Stimulated activated CD4-positive, alpha-beta T cell treated with anti-CD3 and anti-CD28 coated beads, Interleukin-1b, Interleukin-23, amount 100 ng/mL, for 1 hour (primary cell): ENCODE measurements at places on chromosomes 11 and 22.

DNA sequence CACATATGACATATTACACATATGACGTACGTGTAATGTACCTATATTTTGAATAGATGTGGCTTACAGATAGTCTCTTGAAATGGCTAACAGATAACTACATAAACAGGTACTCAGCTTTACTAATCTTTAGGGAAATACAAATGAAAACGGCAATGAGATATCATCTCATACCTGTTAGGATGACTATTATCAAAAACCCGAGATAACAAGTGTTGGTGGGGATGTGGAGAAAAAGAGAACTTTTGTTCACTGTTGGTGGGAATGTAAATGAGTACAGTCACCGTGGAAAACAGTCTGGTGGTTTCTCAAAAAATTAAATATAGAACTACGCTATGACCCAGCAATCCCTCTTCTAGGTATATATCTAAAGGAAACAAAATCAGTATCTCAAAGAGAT, 247.6 kb downstream of the ETS1 start:
- DNase-seq: no peak

GRCh38 chr11:35598254-35599125, 19.8 kb upstream of the FJX1 start:
- DNase-seq: no peak

GRCh38 chr11:26276798-26277424, 55.0 kb upstream of the ANO3 start:
- no peak for DNase-seq

GRCh38 chr11:15635521-15635920, 520.8 kb downstream of the INSC start:
- DNase-seq: no peak

- no peak for DNase-seq
Measured at GRCh38 chr11:65911682-65912568, 6.9 kb downstream of the C11orf68 start.

GRCh38 chr11:65036931-65037330, 4.1 kb upstream of the SAC3D1 start:
- DNase-seq: no peak

GRCh38 chr11:107457205-107457557, 444 bp downstream of the CWF19L2 start:
- no peak for DNase-seq

DNA sequence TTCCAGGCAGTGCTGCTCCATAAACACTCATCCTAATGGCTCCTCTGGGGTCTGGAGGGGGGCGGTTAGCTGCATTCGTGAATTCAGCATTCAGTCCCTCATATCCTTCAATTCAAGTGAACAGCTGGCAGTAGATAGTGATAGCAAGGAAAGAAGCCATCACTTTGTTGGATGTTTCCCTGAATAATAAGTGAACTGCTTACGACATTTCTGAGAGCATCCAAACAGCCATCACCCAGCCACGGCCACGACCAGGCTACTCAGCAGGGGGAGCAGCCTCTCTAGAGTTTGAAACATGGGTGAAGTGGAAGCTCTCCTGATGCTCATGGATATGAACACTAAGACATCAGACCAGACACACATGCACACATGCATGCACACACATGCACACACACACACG, 163.6 kb downstream of the NTM start:
- DNase-seq: no peak

DNA sequence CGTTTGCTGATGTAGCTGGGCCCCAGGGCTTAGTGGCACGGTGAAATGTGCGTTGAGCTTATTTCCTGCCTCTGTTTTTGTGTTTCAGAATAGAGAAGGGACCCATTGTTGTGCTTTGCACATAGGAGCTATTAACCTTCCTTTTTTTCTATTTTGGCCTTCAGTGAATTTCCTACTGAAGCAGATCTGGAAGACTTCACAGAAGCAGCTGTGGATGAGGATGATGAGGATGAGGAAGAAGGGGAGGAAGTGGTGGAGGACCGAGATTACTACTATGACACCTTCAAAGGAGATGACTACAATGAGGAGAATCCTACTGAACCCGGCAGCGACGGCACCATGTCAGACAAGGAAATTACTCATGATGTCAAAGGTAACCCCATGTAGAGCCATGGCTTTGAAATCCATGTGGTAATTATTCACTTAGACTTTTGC, 37.4 kb upstream of the ST14 start:
- DNase-seq: no peak

DNA sequence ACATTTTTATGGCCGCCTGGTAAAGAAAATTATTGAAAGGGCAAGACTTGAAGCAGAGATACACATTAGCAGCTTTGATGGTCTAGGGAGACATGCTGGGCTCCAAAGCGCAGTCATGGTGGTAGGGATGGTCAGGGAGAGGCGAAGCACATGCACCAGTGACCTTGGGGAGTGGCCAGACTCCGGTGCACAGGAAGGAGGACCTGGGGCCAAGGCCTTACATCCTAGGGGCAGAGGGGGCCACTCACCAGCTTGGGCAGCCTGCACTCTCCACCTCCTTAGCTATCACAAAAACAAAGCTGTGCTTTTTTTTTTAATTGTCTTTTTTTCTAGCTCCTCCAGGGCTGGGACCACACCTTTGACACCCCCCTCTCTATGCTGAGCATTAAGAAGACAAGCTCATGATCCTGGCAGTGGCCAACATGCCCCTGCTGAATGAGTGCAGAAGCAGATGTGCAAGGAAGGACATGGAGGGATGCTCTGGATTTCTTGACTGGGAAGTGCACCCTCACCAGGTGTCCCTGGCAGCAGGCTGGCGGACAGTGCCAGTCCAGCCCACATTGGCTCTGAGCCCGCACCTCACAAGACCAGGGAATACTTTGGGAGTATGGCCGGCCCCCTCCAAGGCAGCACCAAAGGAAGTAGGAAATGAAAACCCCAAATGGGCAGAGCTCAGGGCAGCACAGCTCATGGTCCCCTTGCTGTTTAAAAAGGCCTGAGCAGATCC, 619.9 kb downstream of the TBC1D22A start:
- no peak for DNase-seq

GRCh38 chr11:1569251-1569780, 2.8 kb downstream of the DUSP8 start:
- no peak for DNase-seq

- DNase-seq: peak; percentile 47
Measured at GRCh38 chr11:111422494-111423249, 43.6 kb upstream of the POU2AF1 start.

DNA sequence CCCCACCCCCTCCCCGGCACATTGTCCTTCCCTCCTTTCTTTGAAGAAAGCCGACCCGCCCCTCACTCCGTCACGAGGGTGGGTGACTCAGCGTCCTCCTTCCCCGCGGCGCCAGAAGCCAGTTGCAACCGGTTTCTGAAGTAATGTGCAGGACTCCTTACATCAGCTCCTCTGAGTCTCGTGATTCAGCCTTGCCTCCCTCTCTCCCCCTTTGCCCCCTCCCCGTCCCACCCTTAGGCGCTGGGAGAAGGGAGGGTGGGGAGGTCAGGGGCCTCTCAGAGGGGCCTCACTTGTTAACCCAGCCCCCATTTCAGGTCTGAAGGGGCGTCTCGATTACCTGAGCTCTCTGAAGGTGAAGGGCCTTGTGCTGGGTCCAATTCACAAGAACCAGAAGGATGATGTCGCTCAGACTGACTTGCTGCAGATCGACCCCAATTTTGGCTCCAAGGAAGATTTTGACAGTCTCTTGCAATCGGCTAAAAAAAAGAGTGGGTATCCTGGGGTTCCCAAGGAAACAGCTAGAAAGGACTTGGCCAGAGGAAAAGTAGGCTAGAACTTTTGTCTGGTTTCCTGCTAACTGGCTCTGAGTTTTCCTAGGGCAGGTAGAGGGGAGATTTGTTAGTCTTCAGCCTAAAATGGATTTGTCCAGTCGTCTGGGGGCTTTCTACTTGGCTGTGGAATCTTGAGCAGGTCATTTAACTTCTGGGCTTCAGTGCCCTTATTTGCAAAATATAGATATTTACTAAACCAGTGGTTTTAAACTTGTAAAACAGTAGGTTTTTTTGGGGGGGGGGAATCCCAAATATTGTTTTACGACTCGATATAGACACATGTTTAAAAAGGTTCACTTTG, 1.1 kb downstream of the SLC3A2 start:
- peak; percentile 73 for DNase-seq
